Kidney (tissue), 22 donors: ENCODE measurements at places on chromosomes 11 and 22. TPM values are rescaled to one million over a fixed set of nuclear protein-coding genes. Genes with fewer than 3 reads are reported as not detected.
A peak's percentile ranks its signal among the peaks of the same experiment; 100 is the strongest.

Gene CCDC116
- polyA plus RNA-seq, result 0.22 TPM

Gene USP2
- 57.6 TPM for polyA plus RNA-seq

DNA sequence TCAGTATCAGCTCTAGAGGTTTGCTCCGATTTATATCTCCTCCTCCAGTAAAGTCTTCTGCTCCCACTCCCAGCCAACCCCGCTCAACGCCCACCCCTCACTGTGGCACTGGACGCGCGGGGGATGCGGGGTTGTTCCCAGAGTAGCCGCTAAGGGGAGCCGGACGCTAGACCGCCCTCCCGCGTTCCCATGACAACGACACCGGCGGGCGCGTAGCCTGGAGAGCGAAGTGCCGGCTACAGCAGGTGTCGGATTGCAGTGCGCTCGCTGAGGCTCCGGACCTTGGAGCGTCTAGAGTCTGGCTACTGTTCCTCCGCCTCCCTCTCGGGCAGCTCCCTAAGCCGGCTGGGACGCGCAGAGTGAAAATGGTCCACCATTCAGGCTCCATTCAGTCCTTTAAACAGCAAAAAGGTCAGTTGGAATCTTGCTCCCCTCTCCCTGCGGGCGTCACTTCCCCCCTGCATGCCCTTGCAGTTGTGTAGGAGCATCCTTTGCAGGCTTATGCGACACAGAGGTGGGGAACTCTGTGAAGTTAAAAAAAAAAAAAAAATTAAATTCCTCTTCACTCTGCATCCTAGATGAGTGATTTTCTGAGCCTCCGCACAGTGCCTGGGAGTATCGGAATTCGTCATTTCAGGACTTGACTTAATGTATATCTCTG lies at the start of gene ANO3:
ANO3 (plus strand) TSS at position 220 of the 661 bp plus-strand sequence; CDS start at position 366, 146 bp downstream.
- H3K36me3 ChIP-seq, result no peaks in the 10 kb centered on the region
- peaks cover 2% of the 10 kb centered on the region for H3K27me3 ChIP-seq
- H3K27ac ChIP-seq, result no peak within 1 kb of the TSS
- H3K4me1 ChIP-seq, result no peaks in the 10 kb centered on the region

DNA sequence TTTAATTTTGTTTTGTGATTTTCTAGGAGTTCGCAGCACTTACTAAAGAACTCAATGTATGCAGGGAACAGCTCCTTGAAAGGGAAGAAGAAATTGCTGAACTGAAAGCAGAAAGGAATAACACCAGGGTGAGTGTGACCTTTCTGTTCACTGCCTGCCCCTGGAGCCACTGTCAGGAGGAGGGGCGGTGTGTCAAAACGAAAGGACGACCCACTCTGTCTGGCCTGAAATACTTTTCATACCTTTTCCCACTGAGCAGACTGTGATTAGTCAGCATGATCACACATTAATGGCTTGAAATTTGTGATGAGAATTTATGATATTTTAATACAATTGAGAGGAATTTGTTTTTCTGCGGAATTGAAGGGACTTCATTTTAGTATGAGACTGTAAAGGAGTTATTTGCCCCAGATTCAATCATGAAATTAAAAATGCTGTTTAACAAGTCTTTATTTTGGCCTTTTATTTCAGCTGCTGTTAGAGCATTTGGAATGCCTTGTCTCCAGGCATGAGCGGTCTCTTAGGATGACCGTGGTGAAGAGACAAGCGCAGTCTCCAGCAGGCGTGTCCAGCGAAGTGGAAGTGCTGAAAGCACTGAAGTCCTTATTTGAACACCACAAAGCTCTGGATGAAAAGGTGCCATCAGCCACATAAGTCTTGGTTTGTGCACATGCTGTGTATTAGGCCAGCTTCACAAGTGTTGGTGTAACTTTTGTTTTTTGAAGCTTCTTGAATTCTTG lies 54.1 kb downstream of the PPFIA1 start:
- no peak overlapping the region for H3K4me3 ChIP-seq
- H3K27me3 ChIP-seq, result no peaks in the 10 kb centered on the region
- peaks cover 6% of the 10 kb centered on the region for H3K4me1 ChIP-seq
- H3K36me3 ChIP-seq, result peaks cover 5% of the 10 kb centered on the region
- peak overlapping the region; percentile 69 for H3K27ac ChIP-seq
- no peak for DNase-seq

- peaks cover 6% of the 10 kb centered on the region for H3K4me1 ChIP-seq
- no peak overlapping the region for H3K27ac ChIP-seq
- H3K36me3 ChIP-seq, result peaks cover 3% of the 10 kb centered on the region
- DNase-seq, result no peak
- H3K27me3 ChIP-seq, result no peaks in the 10 kb centered on the region
These were observed 61.4 kb downstream of the C11orf58 start for GRCh38 chr11:16799890-16800289.

DNA sequence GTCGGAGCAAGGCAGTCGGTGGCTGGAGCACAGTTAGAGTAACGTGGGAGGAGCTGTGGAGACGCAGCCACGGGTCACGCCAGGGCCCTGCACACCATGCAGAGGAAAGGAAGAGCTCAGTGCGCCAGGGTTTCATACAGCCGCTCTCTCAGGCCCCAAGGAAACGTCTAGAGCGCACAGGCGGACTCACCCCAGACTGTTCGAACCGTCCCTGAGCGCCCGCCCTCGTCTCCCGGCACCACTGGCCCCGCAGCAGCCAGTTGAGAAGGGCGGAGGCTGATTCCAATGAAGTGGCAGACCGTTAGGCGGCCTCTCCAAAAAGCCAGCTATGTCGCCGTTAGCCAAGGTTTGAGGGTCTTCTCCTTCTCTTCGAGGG lies 483 bp upstream of the HYLS1 start:
- no peaks in the 10 kb centered on the region for H3K27me3 ChIP-seq
- H3K4me3 ChIP-seq, result peak overlapping the region; percentile 83
- peak; percentile 54 for DNase-seq
- no peaks in the 10 kb centered on the region for H3K4me1 ChIP-seq

DNA sequence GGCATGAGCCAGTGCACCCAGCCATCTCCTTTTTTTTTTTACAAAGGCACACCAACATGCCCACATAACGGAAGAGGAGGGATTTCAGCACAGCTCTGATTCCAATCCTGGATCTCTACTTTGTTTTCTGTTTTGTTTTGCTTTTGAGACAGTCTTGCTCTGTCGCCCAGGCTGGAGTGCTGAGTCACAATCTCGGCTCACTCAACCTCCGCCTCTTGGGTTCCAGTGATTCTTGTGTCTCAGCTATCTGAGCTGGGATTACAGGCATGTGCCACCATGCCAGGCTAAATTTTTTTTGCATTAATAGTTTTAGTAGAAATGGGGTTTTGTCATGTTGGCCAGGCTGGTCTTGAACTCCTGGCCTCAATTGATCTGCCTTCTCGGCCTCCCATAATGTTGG lies 28.1 kb downstream of the VSTM5 start:
- DNase-seq, result no peak
- no peak overlapping the region for H3K4me3 ChIP-seq
- H3K27ac ChIP-seq, result no peak overlapping the region
- H3K36me3 ChIP-seq, result no peaks in the 10 kb centered on the region
- H3K4me1 ChIP-seq, result no peaks in the 10 kb centered on the region

GRCh38 chr11:121340032-121340580 lies 47.5 kb downstream of the SC5D start:
- no peak overlapping the region for H3K4me3 ChIP-seq
- H3K4me1 ChIP-seq, result no peaks in the 10 kb centered on the region
- no peaks in the 10 kb centered on the region for H3K36me3 ChIP-seq

DNA sequence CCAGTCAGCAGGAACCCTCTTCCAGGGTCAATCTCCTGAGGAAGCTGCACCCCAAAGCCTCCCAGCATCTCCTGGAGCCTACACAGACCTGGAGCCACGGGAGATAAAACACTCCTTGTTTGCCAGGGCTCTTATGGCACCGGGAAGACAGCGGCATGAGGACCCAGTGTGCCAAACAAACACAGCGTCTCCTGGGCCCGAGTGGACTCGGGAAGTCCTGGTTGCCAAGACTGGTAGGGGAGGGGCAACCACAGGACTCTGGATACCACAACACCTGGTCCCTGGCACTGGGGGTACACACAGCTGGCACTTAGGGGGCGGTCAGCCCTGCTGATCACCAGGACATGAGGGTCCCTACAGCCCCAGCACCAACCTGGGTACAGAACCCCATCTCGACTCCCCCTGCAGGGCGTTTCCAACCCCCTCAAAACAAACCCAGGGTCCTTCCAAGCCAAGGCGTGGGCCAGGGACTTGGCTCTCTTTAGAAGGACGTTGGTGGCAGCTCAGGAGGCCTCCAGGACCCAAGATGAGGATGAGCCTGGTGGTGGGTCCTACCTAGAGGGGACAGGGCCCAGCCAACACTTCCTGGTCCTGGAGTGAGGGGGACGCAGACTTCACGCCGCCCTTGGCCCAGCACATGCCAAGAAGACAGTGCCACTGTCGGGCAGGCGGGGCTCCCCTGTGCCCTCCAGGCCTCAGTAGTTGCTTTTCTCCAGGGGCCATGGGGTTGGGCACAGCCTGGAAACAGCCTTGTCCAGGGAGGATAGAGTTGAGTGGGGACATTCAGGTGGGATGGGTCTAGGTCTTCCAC lies 85.0 kb downstream of the CELSR1 start:
- no peak for DNase-seq
- H3K36me3 ChIP-seq, result no peaks in the 10 kb centered on the region
- H3K27me3 ChIP-seq, result no peaks in the 10 kb centered on the region
- no peak overlapping the region for H3K4me3 ChIP-seq
- H3K4me1 ChIP-seq, result peaks cover 12% of the 10 kb centered on the region

DNA sequence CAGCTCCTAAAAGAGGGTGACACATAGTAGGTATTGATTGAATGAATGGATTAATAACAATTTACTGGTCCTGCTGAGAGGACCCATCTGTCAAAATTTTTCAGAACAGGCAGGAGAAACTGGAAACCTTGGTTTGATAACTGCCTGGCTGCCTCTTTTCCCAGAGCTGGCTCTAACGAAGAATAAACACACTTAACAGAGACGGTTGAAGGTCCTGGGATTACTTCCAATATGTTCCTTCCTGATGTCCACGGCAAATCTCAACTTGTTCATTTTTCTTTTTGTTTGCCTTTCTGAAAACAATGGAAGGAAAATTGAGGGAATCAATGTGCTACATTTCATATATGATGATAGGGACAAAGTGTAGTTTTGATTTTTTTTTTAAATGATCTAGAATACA lies 76.5 kb upstream of the SYT13 start:
- no peaks in the 10 kb centered on the region for H3K4me1 ChIP-seq
- H3K36me3 ChIP-seq, result no peaks in the 10 kb centered on the region
- H3K27me3 ChIP-seq, result no peaks in the 10 kb centered on the region
- no peak overlapping the region for H3K4me3 ChIP-seq

DNA sequence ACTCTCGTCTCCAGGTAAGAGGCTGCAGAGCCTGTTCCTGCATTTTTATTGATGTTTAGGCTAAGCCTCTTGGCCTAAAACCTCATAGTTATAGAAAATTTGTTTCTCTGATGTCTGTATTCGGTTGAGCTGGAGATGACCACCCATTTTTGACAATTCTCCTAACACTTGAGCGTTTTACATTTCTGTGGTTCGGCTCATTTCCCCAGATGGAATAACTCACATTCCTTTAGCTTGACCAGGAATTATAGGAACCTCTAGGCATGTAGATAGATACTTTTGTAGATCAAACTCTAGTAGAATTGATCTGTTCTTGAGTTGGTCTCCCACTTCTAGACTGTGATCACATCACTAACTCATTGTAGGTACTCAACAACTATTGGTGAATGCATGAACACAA lies 172.6 kb upstream of the CADM1 start:
- H3K4me3 ChIP-seq, result no peak overlapping the region
- no peaks in the 10 kb centered on the region for H3K36me3 ChIP-seq
- no peak overlapping the region for H3K27ac ChIP-seq
- no peaks in the 10 kb centered on the region for H3K4me1 ChIP-seq

DNA sequence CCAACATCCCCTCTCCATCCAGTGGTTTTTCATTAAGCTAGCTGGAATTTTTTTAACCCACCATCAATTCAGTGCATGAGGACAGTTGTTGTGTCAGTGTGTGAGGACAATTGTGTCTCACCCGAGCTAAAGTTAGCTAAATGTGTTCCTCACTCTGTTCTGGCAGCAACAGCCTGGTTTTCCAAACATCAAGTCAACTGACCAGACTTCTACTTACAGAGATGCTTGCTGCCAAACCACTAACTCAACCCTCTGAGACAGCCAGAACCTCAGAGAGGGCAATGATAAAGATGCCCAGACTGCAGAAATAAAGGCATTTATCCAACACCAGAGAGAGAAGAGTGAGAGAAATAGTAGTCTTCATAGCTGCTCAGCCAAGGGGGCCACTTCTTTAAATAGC lies 6.7 kb downstream of the PAMR1 start:
- H3K4me1 ChIP-seq, result no peaks in the 10 kb centered on the region
- H3K36me3 ChIP-seq, result no peaks in the 10 kb centered on the region
- no peak overlapping the region for H3K27ac ChIP-seq
- no peak for DNase-seq
- H3K27me3 ChIP-seq, result no peaks in the 10 kb centered on the region

DNA sequence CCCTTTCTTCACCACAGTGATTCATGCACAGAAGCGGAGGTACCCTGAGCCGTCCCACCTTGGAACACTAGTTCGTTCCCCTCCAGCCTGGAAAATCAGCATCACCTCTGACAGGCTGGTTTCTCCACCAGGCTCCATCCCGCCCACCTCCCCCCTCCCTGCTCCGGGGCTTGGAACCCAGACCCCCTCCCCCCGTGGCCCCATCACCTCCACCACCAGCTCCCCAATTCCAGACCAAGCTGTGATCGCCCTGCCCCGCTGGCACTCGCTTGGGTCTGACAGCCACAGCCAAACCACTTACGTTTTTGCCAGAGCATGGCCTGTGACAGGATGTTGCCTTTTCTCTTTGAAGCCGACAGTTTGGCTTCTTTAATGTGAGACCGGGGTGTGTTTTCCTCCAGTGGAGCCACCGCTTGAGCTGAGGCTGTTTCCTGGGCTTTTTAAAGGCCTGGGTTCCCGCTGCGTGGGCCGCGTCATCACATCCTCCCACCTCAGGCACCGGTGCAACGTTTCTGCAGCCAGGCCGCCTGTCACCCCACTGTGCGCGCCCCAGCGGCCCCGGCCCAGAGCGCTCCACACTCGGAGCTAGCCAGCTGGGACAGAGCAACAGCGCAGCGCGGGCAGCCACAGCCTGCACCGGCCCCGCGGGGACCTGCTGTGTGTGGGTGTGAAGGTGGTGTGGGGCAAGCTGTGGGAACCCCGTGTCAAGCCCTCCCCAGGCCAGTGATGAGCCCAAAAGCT lies at the start of gene POU2AF1:
POU2AF1 (minus strand) TSS at position 415 of the 741 bp plus-strand sequence; CDS start at position 317, 98 bp downstream.
- DNase-seq, result peak; percentile 63
- no peaks in the 10 kb centered on the region for H3K27me3 ChIP-seq
- H3K4me3 ChIP-seq, result no peak within 1 kb of the TSS
- H3K27ac ChIP-seq, result no peak within 1 kb of the TSS
